ENCODE measurements at places on chromosomes 11 and 22.

- no peak for DNase-seq
Measured at GRCh38 chr11:61972112-61972671, 4.8 kb upstream of the FTH1 start.

DNA sequence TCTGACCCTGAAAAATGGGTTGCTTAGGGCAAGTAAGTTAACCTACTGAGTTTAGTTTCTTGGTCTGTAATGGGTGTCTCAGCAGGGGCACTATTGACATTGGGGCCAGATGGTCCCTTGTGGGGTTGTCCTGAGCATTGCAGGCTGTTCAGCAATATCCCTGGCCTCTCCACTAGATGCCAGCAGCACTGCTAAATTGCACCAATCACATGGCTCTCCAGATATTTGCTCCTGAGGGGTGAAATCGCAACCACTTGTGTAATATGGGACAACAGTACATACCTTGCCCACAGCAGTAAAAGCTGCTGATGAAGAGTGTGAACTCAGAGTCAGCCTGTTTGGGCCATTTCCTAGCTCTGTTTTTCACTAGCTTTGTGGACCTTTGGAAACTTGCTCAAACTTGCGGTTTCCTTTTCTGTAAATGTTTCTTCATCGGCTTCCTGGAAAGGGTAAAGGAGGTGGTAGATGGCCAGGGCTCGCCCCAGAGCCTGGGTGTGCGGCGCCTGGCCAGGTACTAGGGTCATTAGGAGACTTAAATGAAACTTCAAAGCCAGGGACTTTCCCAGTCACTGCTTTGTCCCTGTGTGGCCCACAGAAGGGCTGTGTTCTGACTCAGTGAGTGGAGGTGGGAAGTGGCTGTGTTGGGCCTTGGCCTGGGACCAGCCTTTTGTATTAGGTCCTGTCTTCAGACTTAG is 13.0 kb downstream of the NCF4 start:
- peak; percentile 25 for DNase-seq

DNA sequence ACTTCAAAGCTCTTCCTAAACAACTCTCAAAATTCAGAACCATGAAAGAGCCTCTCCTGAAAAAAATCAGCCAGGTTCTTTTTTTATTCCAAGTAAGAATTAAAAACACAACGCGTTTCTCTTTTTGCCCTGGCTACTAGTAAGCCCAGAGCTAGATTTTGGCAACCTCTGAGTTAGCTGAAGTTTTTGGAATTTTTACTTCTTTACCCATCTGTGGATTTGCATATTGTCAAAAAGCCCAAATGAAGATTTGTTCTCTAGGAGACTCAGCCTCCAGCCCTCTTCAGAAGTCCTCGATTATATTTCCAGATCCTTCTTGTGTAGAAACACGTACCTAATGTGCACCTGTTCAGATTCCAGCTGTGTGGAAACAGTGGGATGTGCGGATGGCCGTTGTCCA is 517.9 kb downstream of the TBC1D22A start:
- no peak for DNase-seq

DNA sequence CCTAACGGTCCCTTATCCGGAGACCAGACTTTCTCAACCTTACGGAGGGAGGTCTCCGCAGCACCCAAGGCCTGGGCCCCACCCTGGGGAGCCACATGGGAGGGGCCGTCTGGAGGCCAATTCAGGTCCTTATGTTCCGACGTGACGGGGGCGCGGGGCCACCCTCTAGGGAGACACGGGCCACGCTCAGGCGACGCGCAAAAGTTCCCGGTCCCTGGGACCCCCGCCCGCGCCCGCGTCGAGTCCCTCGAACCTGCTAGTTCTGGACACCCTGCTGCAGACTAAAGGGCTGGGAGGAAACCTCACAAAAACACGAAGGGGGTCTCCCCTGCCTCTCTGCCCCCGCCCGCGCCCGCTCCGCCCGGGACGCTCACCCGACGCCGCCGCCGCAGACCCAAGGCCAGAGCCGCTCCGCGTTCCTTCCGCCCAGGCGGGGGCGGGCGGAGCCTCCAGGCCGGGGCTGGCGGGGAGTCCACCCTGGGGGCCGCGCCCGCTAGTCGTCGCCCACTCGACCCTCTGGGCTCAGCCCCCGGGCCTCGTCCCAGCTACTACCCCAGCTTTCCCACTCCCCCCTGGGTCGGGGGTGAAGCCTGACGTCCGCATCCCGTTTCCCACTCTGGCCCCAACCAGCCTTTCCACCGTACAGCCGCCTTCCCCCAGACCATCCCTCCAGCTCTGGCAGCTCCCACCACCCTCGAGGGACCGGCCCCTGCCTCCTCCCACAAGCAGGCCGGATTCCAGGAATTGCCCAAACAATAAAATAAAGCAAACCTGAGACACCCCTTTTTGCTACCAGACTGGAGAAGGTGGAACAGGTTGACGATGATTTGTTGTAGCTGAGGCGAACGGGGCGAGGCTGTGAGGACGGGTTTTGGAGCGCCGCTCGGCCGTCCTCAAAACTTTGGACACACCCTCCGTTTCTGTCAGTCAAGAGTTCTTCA is 2.7 kb downstream of the RNH1 start:
- no peak for DNase-seq

DNA sequence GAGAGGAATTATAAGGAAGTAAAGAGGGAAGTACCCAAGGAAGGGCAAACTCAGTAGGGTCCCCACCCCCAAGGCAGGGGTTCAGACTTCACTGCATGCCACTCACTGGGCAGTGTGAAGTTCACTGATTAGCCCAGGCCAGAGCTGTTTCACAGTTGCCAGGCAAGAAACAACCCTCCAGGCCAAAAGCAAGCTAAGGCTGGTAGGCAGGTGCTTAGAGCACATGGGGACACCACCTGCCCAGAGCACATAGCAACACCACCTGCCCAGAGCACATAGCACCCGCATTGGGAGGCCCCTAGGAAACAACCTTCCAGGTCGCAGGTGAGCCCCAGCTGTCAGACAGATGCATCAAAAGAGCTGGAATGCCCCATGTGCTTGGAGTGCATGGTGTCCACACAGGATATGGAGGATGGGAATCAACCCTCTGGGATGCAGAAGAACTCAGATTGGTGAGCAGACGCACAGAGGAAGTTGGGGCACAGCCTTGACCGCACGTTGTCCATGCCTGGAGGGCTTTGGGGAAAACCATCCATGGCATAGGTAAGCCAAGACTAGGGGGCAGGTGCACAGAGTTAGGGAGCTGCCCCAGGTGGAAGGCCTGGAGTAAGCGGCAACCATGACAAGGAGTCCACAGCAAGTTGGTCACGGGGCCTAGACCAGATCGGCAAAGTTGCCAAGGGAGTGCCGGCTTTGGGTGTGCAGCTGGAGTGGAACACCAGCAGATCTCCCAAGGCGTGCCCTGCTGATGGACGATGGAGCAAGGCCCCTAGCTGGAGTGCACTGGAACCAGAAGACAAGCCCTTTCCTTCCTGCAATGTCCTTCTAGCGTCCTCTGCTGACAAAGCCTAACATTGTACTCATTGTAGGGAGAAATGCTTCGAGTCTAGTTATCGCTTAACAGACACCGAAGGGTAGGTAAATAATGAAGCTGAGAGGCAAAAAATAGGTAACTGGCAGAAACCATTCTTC is 7.8 kb upstream of the TMEM216 start:
- no peak for DNase-seq

DNA sequence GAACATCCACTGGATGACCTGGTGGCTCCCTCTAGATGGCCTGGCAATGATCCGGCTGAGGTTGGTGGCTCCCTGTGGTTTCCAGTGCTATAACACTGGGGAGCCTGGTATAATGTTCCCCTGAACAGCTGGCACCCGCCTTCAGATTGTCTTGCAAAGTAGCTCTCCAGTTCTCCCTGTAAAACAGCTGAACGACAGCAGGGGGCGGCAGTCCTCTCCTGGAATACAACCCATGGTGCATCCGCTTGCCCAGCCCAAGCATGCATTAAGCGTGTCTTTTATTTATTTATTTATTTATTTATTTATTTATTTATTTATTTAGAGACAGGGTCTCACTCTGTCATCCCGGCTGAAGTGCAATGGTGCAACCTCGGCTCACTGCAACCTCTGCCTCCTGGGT is 258.9 kb downstream of the BUD13 start:
- DNase-seq: peak; percentile 58

DNA sequence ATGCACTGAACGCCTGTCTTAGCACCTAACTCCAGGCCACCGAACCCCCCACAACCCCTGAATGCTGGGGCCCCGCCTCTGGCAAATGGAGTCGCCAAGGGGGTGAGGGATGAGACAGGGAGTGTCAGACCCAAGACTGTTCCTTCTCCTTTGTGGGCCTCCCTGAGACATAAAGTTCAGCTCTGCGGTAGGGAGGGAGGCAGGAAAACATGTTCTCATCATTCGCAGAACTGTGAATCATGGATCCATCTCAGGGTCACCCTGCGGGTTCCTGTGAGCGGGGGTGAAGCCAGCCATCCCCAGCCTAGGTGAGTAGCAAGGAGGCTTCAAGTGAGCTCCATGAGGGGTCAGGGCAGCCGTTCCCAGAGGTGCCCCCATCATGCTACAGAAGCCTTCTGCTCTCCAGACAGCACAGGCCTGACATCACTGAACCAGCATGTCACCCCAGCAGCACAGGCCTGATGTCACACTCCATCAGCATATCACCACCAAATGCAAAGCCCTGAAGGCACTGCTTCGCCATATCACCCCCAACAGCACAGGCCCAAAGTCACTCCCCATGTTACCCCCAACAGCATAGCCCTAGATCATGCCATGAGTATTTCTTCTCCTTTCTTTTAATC is 27.2 kb downstream of the TMPRSS6 start:
- DNase-seq: no peak

GRCh38 chr22:35491908-35492380 is 48.7 kb upstream of the RASD2 start:
- no peak for DNase-seq

DNA sequence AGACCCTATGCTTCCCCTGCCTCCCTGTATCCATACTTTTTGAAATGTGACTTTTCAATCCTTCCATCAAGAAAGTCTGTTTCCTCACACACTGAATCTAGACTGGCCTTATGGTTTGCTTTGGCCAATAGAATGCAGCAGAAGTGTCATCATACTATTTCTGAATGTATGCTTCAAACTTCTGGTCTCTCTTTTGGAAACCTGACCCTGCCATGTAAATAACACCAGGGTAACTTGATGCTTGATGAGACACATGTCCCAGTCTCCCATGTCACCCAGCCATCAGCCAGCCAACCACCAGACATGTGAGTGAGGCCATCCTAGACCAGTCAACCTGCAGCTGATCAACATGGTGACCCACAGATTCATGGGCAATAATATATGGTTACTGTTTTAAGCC is 29.7 kb upstream of the CAVIN3 start:
- no peak for DNase-seq

DNA sequence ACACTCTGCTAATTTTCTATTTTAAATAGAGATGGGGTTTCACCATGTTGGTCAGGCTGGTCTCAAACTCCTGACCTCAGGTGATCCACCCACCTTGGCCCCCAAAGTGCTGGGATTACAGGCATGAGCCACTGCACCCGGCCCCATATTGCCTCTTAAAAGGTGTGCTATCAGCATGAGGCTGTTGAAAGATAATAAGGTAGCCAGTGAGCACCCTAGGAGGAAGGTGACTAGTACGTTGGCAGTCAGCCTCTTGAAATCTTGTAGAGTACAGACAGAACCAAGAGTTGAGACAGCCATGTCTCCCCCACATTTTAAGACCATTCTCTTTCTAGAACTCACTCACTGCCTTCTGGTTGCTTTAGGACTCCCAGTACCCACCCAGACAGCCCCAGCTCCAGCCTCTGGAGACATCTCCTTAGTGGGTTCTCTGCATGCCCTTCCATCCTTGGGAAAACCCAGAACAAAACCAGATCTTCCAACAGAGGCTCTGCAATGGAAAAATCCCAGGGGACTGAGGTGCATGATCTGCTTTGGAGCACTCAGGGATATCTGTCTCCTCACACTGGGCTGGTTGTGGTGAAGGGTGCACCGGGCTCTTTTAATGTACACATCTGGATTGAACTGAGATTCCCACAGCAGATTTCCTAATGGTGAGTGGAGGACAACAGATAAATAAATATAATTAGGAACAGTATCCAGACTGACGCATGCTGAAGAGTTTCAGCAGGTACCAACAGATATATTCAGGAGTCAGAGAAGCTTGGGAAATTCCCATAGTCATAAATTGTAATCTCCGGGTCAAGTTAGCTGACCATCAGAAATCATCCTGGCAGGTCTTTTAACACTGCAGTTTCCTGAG is 49.4 kb downstream of the LRRC74B start:
- DNase-seq: no peak

GRCh38 chr11:125416981-125417935 is 78.8 kb downstream of the FEZ1 start:
- no peak for DNase-seq

- DNase-seq: no peak
Measured at GRCh38 chr11:111574373-111575225, 27.6 kb upstream of the SIK2 start.

- DNase-seq: no peak
Measured at GRCh38 chr11:1888811-1889210, 2.9 kb downstream of the PRR33 start.

DNA sequence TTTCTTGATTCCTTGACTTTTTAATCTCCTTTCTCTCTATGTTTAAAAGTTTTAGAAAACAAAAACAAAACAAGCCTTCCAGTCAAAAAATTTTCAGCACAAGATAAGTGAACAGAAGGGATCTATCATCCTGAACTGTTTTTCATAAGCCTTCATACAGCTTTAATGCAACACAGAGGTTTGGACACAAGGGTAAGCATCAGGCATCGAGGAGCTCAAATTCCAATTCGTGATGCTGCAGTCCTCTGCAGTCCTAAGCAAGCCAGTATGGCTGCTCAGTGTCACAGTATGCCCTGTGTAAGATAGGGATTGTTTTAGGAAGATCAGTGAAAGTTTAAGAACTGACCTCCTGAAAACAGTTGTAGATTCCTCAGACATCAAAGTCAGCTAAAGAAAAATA is 740.9 kb downstream of the NTM start:
- no peak for DNase-seq

- DNase-seq: peak; percentile 14
Measured at GRCh38 chr11:13183094-13183825, 94.3 kb upstream of the BMAL1 start.

DNA sequence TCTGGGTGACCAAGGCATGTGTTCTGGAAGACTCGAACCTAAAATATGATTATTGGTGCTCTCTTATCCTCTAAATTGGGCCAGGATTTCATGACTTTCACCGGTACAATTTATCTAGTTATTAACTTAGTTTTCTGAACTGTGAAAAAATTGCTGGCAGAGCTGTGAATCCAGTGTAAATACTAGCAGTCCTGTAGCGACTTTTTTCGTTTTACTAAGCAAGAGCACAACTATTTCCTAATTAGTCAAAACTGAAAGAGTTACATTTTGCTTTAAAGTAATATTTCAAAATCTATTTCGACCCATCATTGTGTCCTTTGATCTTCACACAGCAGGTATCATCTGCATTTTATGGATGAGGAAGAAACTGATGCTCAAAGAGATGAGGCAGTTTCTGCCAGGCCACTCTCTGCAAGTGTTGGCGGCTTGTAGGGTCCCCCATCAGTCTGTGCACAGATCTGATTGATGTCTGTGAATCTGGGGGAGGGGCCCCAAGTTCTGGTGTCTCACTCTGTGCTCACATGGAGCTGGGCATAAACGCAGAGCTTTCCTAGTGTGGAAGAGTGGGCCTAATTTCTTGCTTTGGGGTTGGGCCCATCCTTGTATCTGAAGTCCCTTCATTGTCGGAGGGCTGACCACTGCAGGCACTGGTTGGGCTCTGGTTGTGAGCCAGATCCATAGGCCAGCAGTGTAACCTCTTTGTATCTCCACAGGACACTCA is 1.4 kb upstream of the TRMT2A start:
- no peak for DNase-seq

GRCh38 chr22:45917146-45917545 is 59.8 kb downstream of the WNT7B start:
- DNase-seq: no peak

GRCh38 chr22:27628891-27629631 is 172.5 kb downstream of the MN1 start:
- no peak for DNase-seq

- peak; percentile 81 for DNase-seq
Measured at GRCh38 chr22:41762980-41763779, 37.3 kb upstream of the CCDC134 start.
